NCI-H1092 (cell line): ENCODE measurements at places on chromosomes 5 and 9.

DNA sequence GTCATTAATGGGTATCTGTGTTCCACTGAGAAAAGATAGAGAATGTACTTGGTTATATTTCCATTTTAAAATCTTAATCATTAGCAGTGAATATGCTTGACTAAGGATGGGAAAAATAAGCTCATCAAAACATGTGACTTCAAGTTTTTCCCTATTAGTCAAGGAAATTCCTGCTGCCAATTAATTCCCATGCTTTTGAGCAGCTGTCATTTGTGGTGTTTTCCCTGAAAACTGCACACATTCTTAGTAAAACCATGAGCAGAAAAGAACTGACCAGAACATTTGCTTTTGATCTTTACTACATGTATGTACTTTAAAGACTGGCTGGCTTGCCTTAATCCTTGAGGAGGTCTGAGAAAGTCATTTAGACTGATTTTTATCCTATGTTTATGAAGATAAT lies 75.2 kb downstream of the AOPEP start:
- DNase-seq, result no peak

- DNase-seq, result no peak
Measured at GRCh38 chr9:136323371-136323789, 4.0 kb upstream of the GPSM1 start.

GRCh38 chr5:146466521-146467349 lies 19.6 kb downstream of the TCERG1 start:
- DNase-seq, result no peak

DNA sequence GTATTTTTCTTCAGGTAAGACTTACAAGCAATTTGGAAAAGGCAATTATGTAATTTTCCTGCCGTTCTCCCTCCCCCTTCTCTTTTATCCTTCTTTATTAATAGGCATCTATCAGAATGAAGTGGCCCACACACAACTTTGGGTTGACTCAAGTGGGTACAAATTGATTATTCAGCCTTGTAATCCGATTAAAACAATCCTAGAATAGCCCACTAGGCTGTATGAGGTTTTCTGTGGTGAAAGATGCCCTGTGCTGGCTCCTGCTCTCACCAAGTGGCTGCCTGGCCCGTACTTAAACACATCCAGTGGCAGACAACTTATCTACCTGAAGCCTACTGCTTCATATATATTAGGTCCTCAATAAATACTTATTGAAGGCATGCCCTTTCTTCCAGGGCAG lies 177.3 kb upstream of the C9orf72 start:
- no peak for DNase-seq

GRCh38 chr5:26329562-26330189 lies 708.7 kb downstream of the CDH9 start:
- no peak for DNase-seq

- no peak for DNase-seq
Measured at GRCh38 chr9:23542438-23542837, 283.6 kb downstream of the ELAVL2 start.

DNA sequence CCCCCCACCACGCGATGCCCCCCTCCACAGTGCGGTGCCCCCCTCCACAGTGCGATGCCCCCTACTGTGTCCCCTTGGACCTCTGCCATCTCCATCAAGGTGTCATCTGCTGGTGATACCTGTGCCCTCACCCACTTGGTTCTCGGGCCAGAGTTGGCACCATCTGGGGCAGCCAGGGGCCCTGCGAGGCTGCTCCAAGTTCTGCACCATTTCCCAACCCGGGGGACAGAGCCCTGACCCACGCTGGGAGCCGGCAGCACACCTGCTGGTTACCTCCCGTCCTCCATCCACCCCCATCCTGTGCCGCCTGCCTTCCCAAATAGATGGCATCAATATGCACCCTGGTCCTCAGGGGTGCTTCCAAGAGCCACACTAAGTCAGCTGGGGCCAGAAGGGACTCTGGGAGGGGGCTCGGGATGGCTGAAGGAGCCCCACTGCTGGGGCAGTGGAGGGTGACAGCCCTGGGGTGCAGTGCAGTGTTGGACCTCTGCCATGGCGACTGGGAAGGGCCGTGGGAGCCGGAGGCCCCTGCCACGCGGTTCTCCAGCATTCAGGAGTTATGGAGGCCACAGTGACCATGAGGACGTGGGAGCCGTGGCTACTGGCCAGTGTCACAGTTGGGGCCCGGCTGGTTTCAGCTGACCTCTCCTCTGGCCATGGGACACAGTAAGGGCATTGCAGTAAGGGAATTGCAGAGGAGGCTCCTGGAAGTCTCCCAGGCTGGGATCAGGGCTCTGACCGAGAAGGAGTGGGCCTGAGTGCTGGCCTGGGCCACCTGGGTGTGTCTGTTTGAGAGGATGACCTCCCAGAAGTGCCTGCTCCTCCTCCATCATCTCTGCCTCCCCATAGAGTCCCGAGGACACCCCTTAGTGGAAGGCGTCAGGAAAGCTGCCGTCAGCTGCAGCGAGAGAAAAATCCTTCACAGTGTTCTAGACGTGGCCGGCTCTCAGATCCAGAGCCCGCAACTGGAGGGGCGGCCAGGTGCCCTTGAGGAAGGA lies 44.2 kb upstream of the NOTCH1 start:
- no peak for DNase-seq

- DNase-seq, result no peak
Measured at GRCh38 chr5:96572864-96573512, 89.2 kb upstream of the CAST start.

DNA sequence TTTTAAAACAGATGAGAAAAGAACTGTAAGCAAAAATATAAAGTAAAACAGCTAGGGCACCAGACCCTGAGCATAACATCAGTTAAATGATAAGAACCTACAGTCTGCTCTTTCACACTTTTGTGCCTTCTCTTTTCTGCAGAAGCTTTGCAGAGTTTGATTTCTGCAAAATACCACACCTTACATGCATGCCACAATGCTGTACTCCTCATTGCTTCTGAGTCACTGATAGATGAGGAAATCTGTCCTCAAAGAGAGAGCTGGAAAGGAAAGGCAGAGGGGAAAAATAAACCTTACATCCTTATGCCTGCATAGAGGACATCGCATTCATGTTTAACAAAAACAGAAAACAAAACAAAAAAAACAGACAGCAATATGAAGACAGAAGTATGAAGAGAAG lies 142.9 kb downstream of the ATPSCKMT start:
- DNase-seq, result no peak

GRCh38 chr5:66864240-66864884 lies 268.2 kb downstream of the MAST4 start:
- no peak for DNase-seq

GRCh38 chr9:81848472-81848871 lies 79.8 kb upstream of the SPATA31D4 start:
- no peak for DNase-seq

GRCh38 chr5:122774519-122774860 lies 390 bp upstream of the SNX2 start:
- DNase-seq, result no peak

DNA sequence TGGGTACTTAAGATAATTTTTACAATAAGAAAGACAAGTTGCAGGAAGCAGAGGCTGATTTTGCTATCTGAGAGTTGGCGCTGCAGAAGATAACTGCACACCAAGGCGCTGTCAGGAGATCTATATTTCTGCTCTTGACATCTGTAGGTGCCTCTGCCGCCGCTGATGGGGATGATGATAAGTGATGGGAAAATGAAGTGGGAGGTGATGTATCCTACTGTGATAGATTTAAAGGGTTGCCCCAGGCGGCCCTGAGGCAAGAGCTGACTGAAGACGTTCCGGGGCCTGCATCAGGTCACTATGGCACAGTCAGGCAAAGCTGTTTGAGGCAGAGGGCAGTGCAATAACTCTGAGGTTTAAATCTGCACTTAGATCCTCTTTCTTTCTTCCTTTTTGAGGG lies 78.1 kb downstream of the SNCAIP start:
- DNase-seq, result no peak

GRCh38 chr9:72615931-72616330 lies 94.5 kb downstream of the TMC1 start:
- DNase-seq, result no peak

- DNase-seq, result no peak
Measured at GRCh38 chr9:7608261-7608660, 191.3 kb downstream of the DMAC1 start.

DNA sequence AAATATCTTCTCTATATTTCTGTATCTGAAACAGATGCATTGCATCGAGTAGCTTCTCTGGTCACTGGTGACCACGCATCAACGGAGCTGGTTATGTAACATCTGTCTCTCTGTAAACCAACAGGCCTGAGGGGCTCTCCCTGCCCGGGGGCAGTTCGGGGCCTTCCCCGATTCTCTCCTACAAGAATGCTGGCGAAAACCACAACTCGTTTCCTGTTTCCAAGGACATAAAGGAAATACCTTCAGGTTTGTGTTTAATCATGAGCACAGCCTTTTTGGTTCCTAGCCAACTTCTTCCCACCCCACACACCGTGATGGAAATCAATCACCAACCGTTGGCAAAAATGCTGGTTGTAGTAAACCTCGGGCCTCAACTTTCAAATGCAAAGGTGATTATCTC lies 25.1 kb downstream of the GDNF start:
- no peak for DNase-seq

GRCh38 chr9:92507496-92507895 lies 25.2 kb upstream of the ASPN start:
- no peak for DNase-seq

DNA sequence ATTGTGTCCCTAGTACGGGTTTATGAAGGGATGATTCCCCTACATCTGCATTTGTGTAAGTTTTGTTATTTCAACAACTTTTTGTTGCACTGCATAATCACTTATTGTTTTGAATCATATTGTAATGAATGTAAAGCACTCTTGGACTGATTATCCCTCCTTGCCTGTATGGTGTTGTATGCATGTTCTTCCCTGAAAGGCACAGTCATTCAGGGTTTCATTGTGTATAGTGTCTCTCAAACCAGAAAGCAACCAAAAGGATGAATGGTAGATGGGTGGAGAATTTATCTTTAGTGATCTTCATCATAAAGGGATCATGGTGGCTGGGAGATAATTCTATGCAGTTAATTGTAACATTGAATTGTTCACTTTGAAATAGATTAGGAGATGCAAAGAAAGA lies 247.3 kb downstream of the BRINP1 start:
- DNase-seq, result no peak

DNA sequence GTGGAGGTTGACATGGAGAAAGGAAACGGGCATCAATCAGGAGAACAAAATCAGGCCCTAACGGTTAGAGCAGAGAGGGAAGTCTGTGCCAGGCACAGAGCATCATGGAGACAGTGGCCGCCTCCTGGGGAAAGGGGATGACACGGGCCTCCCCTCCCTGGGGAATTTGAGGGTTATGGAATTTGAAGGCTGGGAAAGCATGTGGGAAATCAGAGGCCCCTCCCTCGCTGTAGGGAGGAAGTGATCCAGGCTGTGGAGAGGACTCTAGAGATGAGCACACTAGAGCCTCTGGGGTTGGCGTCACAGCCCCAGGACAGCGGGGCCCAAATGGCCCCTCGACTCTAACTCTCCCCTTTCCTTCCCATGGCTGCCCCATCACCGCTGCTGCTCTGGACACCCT lies 36.7 kb downstream of the PROP1 start:
- no peak for DNase-seq

- no peak for DNase-seq
Measured at GRCh38 chr5:89473196-89473595, 590.2 kb upstream of the MEF2C start.

GRCh38 chr5:156598964-156599363 lies 251.1 kb upstream of the PPP1R2B start:
- no peak for DNase-seq

- DNase-seq, result no peak
Measured at GRCh38 chr9:2419347-2419746, 202.2 kb upstream of the VLDLR start.

DNA sequence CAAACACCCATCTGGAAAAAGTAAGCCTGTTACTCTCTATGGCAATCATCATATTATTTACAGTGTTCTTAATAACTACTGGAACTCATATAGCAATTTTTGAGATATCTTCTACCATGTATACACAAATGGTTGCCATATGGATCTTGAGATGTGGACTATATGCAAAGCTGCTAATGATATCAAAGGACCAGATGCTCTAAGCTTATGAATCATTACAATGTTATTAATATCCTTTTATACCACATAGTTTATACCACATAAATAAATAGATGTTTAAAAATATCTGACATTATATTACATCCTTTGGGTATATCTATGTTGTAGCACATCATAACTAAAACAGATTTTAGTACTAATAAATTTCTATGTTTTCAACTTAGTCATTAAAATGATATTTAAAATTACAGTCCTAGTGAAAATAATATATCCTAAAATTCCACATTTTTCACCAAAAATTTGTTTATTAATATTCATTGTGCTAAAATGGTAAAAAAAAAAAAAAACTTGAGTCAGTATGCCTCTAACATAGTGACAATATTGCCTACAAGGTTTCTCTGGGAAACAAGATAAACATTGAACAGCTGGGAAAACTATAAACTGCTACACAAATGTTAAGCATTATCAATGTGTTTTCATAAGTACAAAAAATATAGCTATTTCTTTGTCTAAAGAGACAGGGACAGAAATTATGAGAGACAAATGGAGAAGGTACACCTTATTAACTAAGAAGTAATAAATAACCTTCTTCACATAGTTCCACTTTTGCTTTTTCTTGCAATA lies 85.5 kb downstream of the DTWD2 start:
- no peak for DNase-seq

DNA sequence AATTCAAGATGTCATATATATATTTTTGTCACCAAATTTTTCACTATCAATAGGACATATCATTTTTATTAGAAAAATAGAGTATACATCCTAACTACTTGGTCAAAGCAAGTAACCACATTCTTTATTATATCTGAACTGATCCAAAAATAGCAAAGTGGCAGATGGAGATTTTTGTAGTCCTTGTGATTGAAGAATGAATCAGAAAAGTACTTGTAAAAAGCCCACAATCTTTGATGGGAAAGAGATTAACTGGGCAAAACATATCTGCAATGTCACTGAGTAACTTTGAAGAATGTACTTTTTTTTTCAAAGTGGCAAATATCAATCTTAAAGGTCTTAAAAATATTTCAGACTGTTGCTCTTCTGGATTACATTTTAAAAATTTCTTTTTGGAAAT lies 1040.6 kb upstream of the SEMA6A start:
- no peak for DNase-seq

DNA sequence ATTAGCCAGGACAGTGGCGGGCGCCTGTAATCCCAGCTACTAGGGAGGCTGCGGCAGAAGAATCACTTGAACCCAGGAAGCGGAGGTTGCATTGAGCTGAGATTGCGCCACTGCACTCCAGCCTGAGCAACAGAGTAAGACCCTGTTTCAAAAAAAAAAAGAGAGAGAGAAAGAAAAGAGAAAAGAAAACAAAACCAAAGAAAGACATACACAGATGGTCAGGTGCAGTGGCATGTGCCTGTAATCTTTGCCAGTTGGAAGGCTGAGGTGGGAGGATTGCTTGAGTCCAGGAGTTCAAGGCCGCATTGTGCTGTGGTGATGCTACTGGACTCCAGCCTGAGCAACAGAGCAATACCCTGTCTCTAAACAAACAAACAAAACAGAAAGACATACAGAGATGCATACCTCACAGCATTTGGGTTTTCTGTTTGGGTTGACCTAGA lies 10.0 kb upstream of the PSAT1 start:
- DNase-seq, result no peak

DNA sequence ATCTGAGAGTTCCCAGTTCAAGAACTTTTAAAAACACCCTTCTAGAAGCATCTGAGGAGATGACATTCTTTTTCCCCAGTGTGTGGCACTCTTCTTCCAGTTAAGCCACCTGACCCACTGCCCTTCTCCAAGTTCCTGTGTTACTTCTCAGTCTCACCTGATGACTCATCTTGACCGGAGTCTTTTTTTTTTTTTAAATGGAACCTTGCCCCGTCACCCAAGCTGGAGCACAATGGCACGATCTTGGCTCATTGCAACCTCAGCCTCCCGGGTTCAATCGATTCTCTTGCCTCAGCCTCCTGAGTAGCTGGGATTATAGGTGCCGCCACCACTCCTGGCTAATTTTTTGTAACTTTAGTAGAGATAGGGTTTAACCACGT lies 224.1 kb upstream of the DAB2 start:
- no peak for DNase-seq
